ENCODE measurements at places on chromosomes 12 and 14.
A peak's percentile ranks its signal among the peaks of the same experiment; 100 is the strongest.

DNA sequence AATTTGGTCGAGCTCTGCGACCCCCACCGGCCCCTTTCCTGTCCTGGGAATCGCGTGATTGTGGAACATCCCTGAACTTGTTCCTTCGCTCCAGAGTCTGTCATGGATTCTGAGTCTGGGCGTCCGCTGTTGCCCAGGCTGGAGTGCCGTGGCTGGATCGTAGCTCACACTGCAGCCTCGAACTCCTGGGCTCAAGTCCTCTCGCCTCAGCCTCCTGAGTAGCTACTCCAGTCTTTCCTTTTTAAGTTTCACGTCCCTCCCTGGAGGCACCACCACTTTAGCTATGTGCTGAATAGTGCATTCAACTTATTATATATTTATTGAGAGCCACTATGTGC lies 698 bp downstream of the ACOT6 start:
- DNase-seq, result no peak

DNA sequence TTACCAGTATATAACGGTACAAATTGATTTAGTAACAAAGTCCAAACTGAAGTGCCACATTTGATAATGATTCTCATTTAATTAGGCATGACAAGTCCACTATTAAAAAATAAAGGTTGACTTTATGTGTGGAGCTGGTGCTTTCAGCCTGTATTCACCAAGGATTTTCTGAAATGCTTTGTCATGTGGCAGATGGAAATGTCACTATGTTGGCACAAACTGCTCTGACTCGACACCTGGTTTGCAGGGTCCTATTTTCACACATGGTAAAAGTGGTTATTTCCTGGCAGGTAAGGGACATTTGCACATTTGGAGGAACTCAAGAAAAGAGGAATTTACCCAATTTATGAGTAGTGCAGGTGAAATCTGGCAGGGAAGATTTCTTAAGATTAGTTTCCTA lies 572.6 kb upstream of the MDGA2 start:
- no peak for DNase-seq

DNA sequence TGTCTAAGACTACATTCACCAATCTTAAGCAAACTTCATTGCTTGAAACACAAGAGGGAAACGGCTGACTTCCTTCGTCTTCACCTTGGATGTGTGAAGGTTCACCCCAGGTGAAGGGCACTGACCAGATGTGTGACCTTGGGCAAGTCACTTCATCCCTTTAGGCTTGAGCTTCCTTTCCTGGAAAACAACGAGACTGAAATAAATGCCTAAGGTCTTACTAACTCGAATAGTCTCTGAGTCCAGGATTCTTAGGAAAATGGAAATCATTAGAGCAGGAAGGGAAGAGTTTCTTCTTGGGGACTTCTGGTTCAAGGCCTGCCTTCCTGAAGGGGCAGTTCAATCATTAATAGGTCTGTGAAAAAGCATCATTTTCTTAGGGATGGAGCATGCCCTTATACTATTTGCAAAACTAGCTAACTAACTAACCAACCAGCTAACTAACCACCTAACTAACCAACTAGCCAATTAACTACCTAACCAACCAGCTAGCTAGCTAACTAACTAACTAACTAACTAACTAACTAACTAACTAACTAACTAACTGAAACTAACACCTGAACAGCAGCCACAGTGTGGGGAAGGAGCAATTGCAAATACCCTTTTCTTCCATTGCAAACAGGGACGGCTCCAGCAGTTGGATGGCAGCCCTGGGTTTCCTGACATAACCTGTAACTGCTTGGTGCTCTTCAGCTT lies 31.5 kb upstream of the EMP1 start:
- peak; percentile 67 for DNase-seq

DNA sequence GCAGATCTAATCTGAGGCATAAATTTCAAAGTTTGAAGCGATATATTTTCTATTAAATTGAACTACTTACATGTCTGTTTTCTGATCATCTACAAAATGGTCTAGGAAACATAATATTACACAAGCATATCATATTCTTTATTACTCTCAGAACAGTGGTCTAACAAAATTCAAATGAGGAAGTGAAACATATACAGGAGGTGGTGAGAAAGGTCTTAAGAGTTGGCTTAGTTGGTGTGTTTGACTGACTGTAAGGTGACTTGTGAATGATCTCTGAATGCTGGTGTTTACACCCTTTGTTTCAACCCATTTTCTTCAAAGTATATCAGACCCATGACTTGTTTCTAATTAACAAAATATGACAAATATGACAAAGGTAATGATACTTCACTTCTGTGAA lies 1156.8 kb downstream of the SLC16A7 start:
- DNase-seq, result no peak

DNA sequence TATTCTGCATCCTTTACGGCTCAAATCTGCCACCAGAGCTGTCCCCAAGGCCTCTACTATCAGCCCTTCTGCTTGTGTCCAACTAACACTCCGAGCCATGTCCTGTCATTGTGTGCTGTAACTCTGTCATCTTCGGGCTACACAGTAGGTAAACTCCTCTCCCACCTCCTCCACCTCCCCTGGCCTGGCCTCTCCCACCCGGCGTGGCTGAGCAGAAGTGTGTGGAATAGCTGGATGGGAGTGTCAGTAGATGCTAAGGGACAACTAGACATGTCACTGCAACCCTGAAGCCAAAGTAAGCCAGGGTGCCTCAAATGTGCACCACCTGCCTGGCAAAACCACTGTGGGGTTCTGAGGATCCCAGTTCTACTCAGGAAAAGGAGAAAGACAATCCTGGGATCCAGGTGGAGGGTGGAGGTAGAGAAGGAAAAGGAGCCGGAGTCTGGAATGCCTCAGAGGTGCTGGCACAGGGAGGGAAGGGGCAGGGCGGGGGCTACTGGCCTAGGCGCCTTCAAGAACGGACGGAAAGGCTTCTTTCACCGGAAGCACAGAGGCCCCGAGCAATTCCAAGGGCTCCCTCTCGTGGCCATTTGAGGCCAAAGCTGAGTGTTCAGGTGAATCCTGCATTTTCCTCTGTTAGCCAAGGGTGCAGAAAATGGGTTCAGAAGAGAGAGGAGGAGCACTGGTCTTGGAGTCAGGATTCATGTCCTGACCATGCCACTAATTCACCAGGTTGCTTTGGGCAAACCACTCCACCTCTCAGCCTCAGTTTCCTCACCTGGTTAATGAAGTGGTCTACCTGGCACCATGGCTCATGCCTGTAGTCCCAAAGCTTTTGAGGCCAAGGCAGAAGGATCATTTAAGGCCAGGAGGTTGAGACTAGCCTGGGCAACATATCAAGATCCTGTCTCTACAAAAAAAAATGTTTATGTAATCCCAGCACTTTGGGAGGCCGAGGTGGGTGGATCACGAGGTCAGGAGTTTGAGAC lies 20.5 kb upstream of the FAM181A start:
- DNase-seq, result no peak

DNA sequence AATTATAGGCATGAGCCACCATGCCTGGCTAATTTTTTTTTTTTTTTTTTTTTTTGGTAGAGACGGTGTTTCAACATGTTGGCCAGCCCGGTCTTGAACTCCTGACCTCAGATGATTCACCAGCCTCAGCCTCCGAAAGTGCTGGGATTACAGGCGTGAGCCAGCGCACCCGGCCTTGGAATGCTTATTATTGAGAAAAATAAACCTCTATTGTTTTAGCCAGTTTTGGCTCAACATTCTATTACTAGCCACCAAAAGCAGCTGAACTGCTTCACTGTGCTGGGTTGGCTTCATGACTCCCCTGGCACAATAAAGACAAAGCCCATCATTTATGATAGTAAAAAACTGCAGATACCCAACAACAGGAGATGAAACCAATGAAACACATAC lies 93.5 kb upstream of the CEP83 start:
- no peak for DNase-seq

GRCh38 chr14:52327374-52328226 lies 13.5 kb downstream of the PTGER2 start:
- DNase-seq, result no peak

DNA sequence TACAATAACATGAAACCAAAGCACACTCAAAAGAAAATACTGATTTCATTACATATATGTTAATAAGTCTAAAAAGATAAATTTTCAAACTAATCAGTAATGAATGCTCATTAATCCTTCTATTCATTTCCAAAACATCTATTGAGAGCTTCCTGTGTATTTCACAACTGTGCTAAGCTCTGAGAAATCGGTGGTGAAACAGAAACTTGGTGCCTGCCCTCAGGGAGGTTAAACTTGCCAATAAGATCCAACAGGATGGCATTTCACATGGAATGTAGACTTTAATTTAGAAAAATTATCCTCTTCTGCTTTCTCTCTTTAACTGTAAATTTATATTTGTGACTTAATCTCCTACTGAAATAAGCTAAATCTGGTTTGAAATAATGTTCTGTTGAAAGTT lies 70.9 kb upstream of the SLC38A4 start:
- DNase-seq, result no peak

GRCh38 chr14:42802346-42802745 lies 1195.7 kb downstream of the LRFN5 start:
- DNase-seq, result no peak

- DNase-seq, result no peak
Measured at GRCh38 chr14:52080808-52081755, 12.2 kb upstream of the NID2 start.

DNA sequence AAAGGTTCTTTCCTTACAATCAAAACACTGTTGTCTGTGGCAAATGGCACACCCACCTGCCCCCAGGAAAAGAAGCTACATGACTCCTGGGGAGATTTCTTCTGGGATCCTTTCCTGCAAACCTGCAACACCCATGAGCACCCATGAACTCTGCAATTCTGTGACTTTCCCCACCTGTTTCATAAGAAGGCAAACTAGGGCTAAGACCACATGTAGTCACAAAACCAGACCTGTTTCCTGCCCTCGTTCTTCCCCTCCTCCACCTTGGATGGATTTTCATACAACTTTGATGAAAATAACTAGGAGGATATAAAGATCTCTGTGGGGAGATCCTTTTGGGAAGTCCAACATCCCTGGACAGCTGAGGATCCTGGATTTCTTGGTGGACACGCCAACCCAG lies 1084.7 kb downstream of the BCL11B start:
- no peak for DNase-seq

GRCh38 chr12:79597910-79598309 lies 92.9 kb downstream of the PAWR start:
- DNase-seq, result no peak

DNA sequence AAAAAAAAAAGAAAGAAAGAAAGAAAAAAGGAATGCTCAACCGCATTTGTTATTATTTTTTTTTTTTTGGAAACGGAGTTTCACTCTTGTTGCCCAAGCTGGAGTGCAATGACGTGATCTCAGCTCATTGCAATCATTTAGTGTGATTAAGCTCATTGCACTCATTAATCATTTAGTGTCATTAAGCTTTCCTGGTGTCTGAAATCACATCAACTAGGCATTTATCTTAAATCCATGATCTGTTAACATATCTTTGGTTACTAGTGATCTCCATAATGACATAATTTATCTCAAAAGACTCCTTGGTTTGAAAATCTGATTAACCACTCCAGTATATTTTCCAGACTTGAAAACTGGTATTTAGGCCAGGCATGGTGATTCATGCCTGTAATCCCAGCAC lies 26.3 kb downstream of the ETFBKMT start:
- DNase-seq, result no peak

DNA sequence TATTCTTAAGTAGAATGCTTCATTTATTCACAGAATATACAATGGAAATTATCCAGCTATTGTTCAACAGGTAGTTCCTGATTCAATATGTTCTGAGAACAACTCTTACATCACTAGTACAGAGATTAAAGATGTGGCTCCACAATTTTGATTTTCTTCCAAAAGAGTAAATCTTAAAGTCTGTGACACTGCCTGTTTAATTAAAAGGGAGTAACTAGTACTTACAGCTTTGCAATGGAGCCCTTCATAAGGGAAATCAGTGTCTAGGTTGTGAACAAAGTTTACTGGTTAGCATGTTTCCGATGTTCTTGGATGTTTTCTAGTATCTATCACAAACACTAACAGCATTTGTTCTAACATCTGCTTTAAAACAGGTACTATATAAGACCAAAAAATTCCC lies 30.8 kb downstream of the MIA2 start:
- DNase-seq, result no peak

DNA sequence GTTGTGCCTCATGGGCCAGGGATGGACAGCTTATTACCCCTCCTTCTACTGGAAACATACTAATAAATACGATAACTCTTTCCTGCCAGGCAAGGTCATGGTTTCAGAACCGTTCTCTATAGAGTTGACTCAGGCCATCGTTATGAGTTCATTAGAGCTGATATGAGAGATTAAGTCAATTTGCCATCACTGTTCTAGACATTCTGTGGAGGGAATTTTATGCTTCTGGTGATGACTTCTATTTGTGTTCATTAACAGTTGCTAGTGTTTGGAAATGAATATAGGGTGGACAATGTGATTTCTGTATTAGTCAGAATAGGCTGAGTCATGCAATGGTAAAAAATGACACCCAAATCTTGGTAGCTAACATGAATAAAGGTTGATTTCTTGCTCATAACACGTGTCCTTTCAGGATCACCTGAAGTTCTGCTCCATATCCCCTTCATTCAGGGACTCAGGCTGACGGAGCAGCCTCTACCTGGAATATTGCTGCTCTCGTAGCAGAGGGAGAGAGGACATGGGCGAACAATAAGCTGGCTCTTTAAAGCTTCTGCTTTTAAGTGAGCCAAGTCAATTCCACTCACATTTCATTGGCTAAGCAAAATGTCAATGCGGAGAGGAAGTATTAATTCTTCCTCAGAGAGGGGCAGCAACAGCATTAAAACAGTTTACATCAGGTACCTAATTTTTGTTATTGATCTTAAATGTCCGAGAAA lies 18.5 kb upstream of the TBPL2 start:
- DNase-seq, result no peak

- DNase-seq, result no peak
Measured at GRCh38 chr12:126093908-126094307, 1028.7 kb downstream of the AACS start.

DNA sequence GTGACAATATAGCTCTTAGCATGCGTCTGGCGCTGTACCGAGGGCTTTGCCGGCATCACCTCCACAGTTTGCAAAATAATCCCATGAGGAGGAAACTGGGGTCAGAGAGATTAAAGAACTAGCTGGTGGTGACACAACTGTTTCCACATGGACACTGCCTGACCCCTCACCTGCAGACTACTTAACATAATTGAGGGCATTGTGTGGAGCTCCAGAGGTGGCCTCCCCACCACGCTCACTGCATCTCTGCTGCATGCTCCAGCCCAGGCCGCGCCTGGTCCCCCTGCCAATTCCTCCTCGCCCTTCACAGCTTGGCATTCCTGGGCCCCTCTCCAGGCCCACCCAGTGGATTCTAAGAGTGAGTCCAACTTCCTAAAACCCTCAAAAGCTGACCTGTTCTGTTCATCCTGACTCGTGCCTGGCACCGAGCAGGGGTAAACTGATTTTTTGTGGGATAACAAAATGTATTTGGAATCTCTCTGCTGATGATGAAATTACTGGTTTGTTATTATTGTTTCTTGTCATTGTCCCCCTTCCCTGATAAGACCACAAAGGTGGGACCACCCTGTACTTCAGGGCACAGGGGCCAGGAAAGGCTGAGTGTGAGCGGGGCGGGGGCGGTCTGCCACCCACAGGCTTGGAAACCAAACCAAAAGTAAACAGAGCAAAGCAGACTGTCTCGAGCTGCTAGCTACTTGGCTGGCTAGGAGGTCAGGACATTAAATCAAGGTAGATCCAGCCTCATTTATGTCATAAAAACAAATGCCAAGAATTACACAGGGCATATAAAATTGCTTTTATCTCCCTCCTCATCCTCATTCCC lies 40.6 kb downstream of the CHGA start:
- DNase-seq, result no peak

GRCh38 chr12:15092826-15093225 lies 120.0 kb downstream of the PDE6H start:
- no peak for DNase-seq

Measured in glomerular endothelial cell (primary cell).